Posterior cingulate gyrus (tissue), 11 donors: ENCODE measurements at places on chromosomes 6 and 20.

DNA sequence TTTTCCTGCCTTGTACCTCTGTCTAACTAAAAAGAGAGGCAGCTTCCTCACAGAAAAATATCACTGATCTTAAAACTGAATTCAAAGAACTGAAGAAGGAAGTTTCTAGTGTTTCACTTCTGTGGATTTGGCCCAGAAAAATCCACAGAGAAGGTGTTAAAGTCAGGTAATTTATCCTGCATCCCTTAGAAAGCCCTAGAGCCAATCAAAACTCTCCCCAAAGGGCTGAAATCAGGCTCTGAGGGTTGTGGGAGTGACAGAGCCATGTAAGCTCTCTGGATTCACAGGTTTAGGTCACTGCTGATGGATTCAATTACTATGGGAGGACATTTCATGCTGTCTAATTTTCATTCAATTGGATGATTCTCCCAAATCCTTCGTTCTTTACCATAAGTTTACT lies 152.3 kb downstream of the OR2B2 start:
- DNase-seq, result no peak

- DNase-seq, result peak; percentile 86
These were observed 347.6 kb downstream of the TPBG start for GRCh38 chr6:82711105-82711827.

GRCh38 chr6:143579703-143580102 lies 68.2 kb upstream of the FUCA2 start:
- peak; percentile 72 for DNase-seq

GRCh38 chr6:128024046-128024445 lies 123.2 kb upstream of the THEMIS start:
- no peak for DNase-seq

GRCh38 chr6:167807756-167808155 lies 19.0 kb upstream of the AFDN start:
- DNase-seq, result peak; percentile 5
